Naive thymus-derived CD4-positive, alpha-beta T cell (primary cell): ENCODE measurements at places on chromosomes 7 and 10. TPM values are rescaled to one million over a fixed set of nuclear protein-coding genes. Genes with fewer than 3 reads are reported as not detected.

The SEMA3A gene
- 2.6 TPM for total RNA-seq

The GDF10 gene
- total RNA-seq: 1.6 TPM

The THNSL1 gene
- 2.5 and 2.6 TPM in 2 replicates for total RNA-seq

The HIPK2 gene
- total RNA-seq: 44.0 TPM

The C10orf105 gene
- 1.0 TPM for total RNA-seq

The VWA2 gene
- total RNA-seq: not detected in 2 replicates

The LRRN3 gene
- 7.6 TPM for total RNA-seq

The NEUROD6 gene
- not detected in 2 replicates for total RNA-seq

The LGI1 gene
- not detected for total RNA-seq

DNA sequence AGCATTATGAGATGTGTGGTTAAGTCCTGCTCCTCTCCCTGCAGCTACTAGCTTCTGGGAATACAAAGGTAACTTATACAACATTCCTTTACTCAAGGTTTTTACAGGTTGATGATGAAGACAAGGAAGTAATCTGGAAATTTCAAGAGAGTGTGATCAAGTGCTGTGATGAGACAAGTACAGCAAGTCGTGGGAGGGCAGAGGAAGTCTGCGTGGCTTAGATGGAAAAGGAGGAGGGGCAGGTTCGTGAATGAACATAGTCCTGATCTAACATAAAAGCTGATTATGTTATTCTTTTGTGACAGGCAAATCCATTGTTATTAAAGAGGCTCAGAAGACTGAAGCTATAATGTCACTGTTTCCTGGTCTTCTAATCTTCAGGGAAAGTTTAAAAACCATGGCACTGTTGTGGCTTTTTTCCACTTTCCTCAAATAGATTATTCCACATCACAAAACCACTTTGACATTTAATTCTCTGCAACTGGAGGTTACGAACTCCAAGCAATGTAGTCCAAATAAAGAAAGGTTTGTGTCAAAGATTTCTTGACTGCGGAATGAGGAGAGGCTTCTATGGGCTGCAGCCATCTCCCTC, 84.1 kb downstream of the CPXM2 start:
- no peak overlapping the region for H3K27ac ChIP-seq
- DNase-seq: no peak
- H3K4me3 ChIP-seq: no peak overlapping the region
- no peaks in the 10 kb centered on the region for H3K36me3 ChIP-seq

DNA sequence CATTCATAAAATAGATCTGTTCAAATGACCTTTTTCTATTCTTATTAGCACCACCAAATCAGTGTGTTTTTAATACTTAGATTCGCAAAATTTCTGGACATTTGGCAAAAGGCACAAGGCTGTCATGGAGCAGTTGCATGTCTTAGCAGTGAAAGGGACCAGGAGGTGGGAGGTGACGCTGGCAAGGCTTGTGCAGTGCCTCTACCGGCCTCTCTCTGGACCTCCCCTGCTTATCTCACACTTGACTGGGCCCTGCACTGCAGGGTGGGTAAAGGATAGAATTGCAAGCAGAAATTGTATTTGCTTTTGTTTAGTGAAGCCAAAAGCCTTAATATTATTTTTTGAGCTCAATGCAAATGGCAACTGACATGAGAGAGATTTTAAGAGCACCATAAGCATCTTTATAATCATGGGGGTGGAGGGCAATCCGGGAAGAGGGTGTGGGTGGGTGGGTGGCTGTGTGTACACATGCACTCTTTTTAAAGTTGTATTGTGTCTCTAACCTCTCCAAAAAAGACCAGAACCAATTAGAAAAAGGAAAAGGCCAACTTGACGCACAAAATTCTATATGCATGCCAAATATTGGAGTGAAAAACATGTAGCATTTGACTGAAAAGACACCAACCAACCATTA, 106.3 kb downstream of the WNT2 start:
- no peak overlapping the region for H3K4me3 ChIP-seq
- H3K36me3 ChIP-seq: no peaks in the 10 kb centered on the region
- H3K27me3 ChIP-seq: no peaks in the 10 kb centered on the region
- no peaks in the 10 kb centered on the region for H3K4me1 ChIP-seq
- DNase-seq: no peak

DNA sequence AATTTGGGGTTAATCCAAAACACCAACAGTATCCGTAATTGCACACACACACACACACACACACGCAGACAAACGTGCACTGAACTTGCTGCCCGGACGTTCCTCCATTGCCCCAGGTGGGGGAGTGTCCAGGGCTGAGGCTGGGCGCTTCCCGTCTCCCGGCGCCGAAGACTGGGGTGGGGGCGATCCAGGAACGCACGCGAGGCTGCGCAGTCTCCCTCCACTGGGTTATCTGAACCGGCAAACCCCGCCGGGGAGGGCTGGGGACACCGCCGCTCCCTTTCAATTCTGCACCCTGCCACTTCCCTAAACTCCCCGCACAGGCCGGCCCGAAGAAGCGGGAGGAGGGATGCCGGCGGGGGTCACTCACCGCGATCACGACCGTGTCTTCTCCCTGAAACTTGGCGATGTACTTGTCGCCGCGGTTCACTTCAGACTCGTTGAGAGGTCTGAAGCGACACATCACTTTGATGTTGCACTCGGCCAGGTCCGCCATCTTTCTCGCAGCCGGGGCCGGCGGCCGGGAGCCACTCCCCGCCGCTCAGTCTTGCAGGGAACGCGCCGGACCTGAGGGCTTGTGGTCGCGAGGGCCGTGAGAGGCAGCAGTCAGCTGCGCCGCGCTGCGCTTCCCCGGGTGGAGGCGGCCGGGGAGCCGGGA, 618 bp downstream of the KIF5B start:
- H3K36me3 ChIP-seq: no peaks in the 10 kb centered on the region
- peak; percentile 67 for DNase-seq
- H3K27ac ChIP-seq: peak overlapping the region; percentile 83
- no peaks in the 10 kb centered on the region for H3K27me3 ChIP-seq

DNA sequence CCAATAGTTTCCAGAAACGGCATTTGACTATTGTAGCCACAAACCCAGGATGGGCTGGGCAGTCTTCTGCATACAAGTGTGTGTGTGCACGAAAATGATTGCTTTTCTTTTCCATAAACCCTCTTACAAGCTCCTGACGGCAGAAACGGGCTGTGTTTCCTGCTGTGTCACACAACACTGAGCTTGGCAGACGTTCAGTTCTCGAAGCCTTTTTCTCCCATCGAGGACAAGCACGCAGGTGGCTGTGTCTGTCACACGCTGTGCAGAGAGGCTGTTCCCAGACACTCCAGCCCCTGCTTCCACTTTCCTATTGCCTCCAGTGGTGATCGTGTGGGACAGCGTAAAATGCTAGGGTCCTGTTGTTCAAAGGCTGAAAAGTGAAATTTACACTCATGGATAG, 32.1 kb downstream of the RBAK start:
- no peak overlapping the region for H3K27ac ChIP-seq
- H3K27me3 ChIP-seq: no peaks in the 10 kb centered on the region
- no peaks in the 10 kb centered on the region for H3K4me1 ChIP-seq
- no peak for DNase-seq
- H3K36me3 ChIP-seq: no peaks in the 10 kb centered on the region

DNA sequence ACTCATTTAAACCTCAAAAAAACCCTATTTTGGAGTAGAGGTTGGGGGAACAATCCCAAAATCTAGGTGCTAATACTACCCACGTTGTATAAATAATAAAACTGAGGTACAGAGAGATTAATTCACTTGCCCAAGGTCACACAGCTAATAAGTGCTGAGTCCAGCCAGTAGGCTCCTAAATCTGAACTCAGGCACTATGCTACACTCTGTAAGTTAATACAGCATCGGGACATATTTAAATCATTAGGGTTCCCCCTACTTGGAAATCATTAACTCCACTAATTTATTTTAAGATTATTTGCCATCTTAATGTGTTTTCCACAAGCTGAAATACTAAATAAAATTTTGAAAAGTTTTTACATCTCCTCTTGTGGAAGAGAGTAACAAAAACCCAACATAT, 24.2 kb downstream of the PIP4K2A start:
- H3K27me3 ChIP-seq: no peaks in the 10 kb centered on the region
- H3K4me1 ChIP-seq: peaks cover 88% of the 10 kb centered on the region
- no peak for DNase-seq
- H3K27ac ChIP-seq: peak overlapping the region; percentile 16
- no peak overlapping the region for H3K4me3 ChIP-seq
- H3K36me3 ChIP-seq: no peaks in the 10 kb centered on the region

DNA sequence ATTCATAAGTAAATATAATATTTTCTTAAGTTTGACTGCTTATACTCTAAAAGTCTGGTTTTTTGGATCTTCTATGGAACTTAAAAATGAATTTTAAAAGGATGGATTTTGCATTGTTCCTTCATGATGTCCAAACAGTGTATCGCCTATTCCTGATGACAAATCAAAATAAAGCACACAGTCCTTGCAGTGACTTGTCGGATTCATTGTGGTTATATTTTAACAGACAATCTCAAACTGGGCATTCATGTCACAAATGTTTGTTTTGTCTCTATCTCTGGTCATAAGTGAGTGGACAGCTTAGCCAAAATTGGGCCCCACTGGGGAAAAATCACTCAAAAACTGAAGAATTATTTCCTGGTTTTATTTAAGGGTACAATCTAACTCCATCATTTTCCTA, 74.8 kb downstream of the LMBR1 start:
- H3K4me3 ChIP-seq: no peak overlapping the region
- DNase-seq: no peak
- no peak overlapping the region for H3K27ac ChIP-seq
- H3K36me3 ChIP-seq: no peaks in the 10 kb centered on the region
- no peaks in the 10 kb centered on the region for H3K4me1 ChIP-seq

- H3K4me3 ChIP-seq: no peak overlapping the region
- no peak overlapping the region for H3K27ac ChIP-seq
- H3K27me3 ChIP-seq: no peaks in the 10 kb centered on the region
- DNase-seq: no peak
These were observed 248.0 kb upstream of the FZD8 start for GRCh38 chr10:35889971-35890675.

- no peak overlapping the region for H3K4me3 ChIP-seq
- no peaks in the 10 kb centered on the region for H3K36me3 ChIP-seq
- H3K27me3 ChIP-seq: no peaks in the 10 kb centered on the region
- DNase-seq: no peak
These were observed 965.1 kb downstream of the CCSER2 start for GRCh38 chr10:85293483-85293882.

- H3K36me3 ChIP-seq: no peaks in the 10 kb centered on the region
- H3K4me3 ChIP-seq: no peak overlapping the region
- no peak overlapping the region for H3K27ac ChIP-seq
- no peak for DNase-seq
- no peaks in the 10 kb centered on the region for H3K27me3 ChIP-seq
These were observed 158.9 kb upstream of the SP4 start for GRCh38 chr7:21269021-21269420.

GRCh38 chr7:92833766-92834506, 2.4 kb downstream of the CDK6 start:
- H3K36me3 ChIP-seq: peaks cover 21% of the 10 kb centered on the region
- H3K4me3 ChIP-seq: peak overlapping the region; percentile 77
- no peaks in the 10 kb centered on the region for H3K27me3 ChIP-seq
- peaks cover 29% of the 10 kb centered on the region for H3K4me1 ChIP-seq
- DNase-seq: peak; percentile 61
- peak overlapping the region; percentile 73 for H3K27ac ChIP-seq

DNA sequence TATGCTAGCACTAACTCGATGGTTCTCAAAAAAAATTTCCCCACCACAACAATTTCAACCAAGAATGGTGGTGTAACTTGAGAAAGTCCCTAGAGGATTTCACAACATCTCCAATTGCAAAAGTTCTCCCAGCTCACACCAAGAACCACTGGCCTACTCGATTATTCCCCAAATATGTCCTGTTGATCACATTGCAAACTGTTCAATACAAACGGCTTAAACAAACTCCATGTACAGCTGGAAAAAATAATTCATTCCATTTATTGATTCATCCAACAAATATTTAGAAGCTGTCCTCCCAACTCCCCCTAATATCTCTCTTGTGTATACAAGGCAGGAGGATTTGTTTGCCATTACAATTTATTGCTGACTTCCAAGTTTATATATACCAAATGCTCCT, 19.1 kb downstream of the TMEM176B start:
- H3K27me3 ChIP-seq: no peaks in the 10 kb centered on the region
- H3K4me1 ChIP-seq: no peaks in the 10 kb centered on the region
- DNase-seq: no peak
- H3K27ac ChIP-seq: no peak overlapping the region

- DNase-seq: no peak
- H3K27ac ChIP-seq: no peak overlapping the region
- peak overlapping the region; percentile 57 for H3K4me3 ChIP-seq
- no peaks in the 10 kb centered on the region for H3K36me3 ChIP-seq
These were observed 1.9 kb downstream of the EZH2 start for GRCh38 chr7:148882192-148882591.

GRCh38 chr10:28020993-28021982, 22.4 kb upstream of the ODAD2 start:
- no peak overlapping the region for H3K27ac ChIP-seq
- DNase-seq: no peak
- H3K36me3 ChIP-seq: no peaks in the 10 kb centered on the region
- no peaks in the 10 kb centered on the region for H3K4me1 ChIP-seq
- H3K27me3 ChIP-seq: no peaks in the 10 kb centered on the region
- no peak overlapping the region for H3K4me3 ChIP-seq

DNA sequence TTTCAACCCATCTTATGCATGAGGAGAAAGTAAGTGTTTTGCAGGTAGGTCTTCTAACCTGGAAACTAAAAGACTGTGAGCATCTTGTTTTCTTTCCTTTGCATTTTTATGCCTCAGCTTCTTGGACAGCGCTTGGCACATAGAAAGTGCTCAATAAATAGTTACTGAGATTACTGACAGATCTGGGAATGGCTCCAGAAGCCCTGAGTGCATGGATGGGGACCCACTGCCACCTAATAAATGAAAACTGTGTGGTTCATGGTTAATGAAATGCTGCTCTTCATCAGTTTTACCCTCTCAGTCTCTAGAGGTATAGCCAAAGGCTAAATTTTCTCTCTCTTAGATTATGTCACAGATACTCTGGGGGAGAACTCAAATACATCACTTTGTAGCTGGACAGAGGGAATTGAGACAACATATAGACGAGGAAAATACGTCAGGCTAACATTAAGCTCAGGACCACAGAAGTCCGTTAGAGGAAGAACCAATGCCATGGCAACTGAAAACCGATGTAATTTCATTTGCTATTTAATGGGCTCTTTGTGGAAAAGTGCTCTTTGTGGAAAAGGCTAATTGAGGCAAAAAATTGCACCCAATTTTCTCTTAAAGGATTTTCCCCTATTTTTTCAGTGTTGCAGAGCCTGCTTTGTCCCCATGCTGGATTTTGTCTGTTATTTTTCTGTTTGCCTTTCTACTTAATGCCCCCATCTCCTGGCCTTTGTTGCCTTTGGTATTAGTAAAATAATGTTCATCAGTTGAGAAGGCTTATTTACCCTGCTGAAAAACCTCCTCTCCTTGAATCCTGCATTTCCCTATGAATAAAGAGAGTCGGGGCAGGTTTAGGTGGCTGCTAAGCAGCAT, 17.8 kb downstream of the ASB4 start:
- H3K4me3 ChIP-seq: no peak overlapping the region
- H3K36me3 ChIP-seq: no peaks in the 10 kb centered on the region
- no peaks in the 10 kb centered on the region for H3K27me3 ChIP-seq

GRCh38 chr7:67723591-67723990, 727.0 kb downstream of the TYW1 start:
- DNase-seq: no peak
- no peaks in the 10 kb centered on the region for H3K36me3 ChIP-seq
- no peaks in the 10 kb centered on the region for H3K27me3 ChIP-seq
